ENCODE measurements at places on chromosomes 12 and 14. TPM values are rescaled to one million over a fixed set of nuclear protein-coding genes. Genes with fewer than 3 reads are reported as not detected.

DNA sequence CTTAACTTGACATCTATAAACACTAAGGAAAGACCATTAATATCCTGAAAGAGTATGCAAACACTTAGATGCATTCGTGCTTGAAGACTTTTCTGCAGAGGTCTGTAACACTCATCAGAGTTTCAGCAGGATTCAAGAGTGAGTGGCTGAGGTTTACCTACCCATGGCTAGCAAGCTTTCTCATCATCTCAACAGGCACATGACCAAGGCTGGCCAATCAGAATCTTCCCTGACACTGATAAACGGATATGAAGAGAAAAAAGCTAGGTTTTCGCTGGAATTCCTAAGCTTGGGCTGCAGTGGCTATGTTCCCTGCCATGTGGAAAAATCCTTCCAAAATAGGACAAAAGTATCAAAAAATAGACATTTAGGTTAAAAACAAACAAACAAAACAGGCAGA, 162.1 kb upstream of the USP15 start:
- DNase-seq: no peak

DNA sequence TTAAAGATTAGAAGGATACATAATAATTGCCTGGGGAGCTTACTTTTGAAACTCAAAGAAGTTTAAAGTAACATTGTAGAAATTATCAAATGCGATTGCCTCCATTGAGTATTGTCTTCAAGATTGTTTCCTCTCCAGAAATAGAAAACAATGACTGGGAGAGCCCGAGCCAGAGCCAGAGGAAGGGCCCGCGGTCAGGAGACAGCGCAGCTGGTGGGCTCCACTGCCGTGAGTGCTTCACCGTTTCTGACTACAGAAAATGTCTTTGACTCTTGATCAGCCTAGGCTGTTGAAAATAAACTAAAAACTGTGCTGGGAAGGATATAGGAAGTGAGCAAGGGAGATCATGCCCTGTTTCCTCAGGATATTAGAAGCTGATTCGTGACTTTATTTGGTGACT, 4.8 kb downstream of the PIWIL1 start:
- no peak for DNase-seq

DNA sequence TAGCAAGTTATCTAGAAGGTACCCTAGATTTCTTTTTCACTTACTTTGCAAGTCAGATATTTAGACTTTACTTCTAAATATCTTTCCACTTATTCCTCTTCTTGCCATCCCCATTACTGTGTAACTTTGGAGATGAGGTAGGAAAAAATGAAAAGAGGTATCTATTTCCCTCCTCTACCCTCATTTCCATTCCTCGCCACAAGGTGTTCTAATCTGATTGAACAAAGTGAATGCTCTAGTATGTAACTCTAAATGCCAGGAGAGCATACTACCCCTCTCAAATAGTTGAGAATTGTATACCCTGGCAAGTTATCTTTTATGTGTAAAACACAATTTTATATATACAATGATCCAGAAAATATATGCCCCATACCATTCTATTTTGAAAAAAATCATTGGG, 1.7 kb upstream of the LDHB start:
- no peak for DNase-seq

GRCh38 chr14:69726761-69727511, 40.0 kb upstream of the SRSF5 start:
- peak; percentile 94 for DNase-seq

Gene TMEM132D
- 4.5 TPM for total RNA-seq

Gene MYRFL
- total RNA-seq: 0.55 TPM

GRCh38 chr12:49091836-49092085, 2.8 kb downstream of the DHH start:
- no peak for DNase-seq

GRCh38 chr14:51602310-51602709, 49.4 kb upstream of the FRMD6 start:
- no peak for DNase-seq
